ENCODE measurements at places on chromosomes 16 and 17. TPM values are rescaled to one million over a fixed set of nuclear protein-coding genes. Genes with fewer than 3 reads are reported as not detected.

CDH15 gene
- 0.14 TPM for polyA plus RNA-seq

RNF112 gene
- 1.5 TPM for polyA plus RNA-seq

ADAD2 gene
- not detected for polyA plus RNA-seq

ADORA2B gene
- polyA plus RNA-seq = 3.1 TPM

C17orf107 gene
- 0.67 TPM for polyA plus RNA-seq

CES1 gene
- polyA plus RNA-seq = 15.0 TPM

SARM1 gene
- polyA plus RNA-seq = 10.8 TPM

DUSP3 gene
- 54.0 TPM for polyA plus RNA-seq

FASN gene
- 36.8 TPM for polyA plus RNA-seq

FAM171A2 gene
- 1.4 TPM for polyA plus RNA-seq

KRT20 gene
- polyA plus RNA-seq = not detected

CCL2 gene
- polyA plus RNA-seq = 170 TPM

NR1D1 gene
- 3.3 TPM for polyA plus RNA-seq

LITAFD gene
- polyA plus RNA-seq = not detected

FBXO39 gene
- polyA plus RNA-seq = 0.25 TPM

TNS4 gene
- polyA plus RNA-seq = 0.05 TPM

C16orf74 gene
- polyA plus RNA-seq = 4.6 TPM

HS3ST3B1 gene
- 3.4 TPM for polyA plus RNA-seq

CDR2L gene
- polyA plus RNA-seq = 9.7 TPM

TAF1C gene
- 15.9 TPM for polyA plus RNA-seq

CLUH gene
- polyA plus RNA-seq = 19.2 TPM

EME1 gene
- 2.7 TPM for polyA plus RNA-seq

HAGH gene
- polyA plus RNA-seq = 18.4 TPM

SCNN1B gene
- polyA plus RNA-seq = not detected

MRPL28 gene
- polyA plus RNA-seq = 133 TPM

STH gene
- polyA plus RNA-seq = not detected

FBXW10B gene
- polyA plus RNA-seq = 0.11 TPM

C16orf54 gene
- not detected for polyA plus RNA-seq

CD300LF gene
- not detected for polyA plus RNA-seq

PIP4K2B gene
- 30.6 TPM for polyA plus RNA-seq

SLC13A2 gene
- polyA plus RNA-seq = not detected

KDM8 gene
- 2.9 TPM for polyA plus RNA-seq

ATF7IP2 gene
- polyA plus RNA-seq = 0.89 TPM

NECAB2 gene
- polyA plus RNA-seq = 0.03 TPM

PMFBP1 gene
- 0.16 TPM for polyA plus RNA-seq

ZNF597 gene
- polyA plus RNA-seq = 1.6 TPM

NTN1 gene
- polyA plus RNA-seq = 0.15 TPM

ORC6 gene
- polyA plus RNA-seq = 9.5 TPM

ASIC2 gene
- polyA plus RNA-seq = 0.16 TPM

HEATR9 gene
- not detected for polyA plus RNA-seq

KCNAB3 gene
- 1.3 TPM for polyA plus RNA-seq

C17orf78 gene
- polyA plus RNA-seq = not detected

TMEM132E gene
- not detected for polyA plus RNA-seq

OR2C1 gene
- polyA plus RNA-seq = 0.09 TPM

GCGR gene
- not detected for polyA plus RNA-seq

TBC1D3 gene
- polyA plus RNA-seq = not detected

USP6 gene
- 0.01 TPM for polyA plus RNA-seq

PRSS33 gene
- polyA plus RNA-seq = not detected

ST6GALNAC1 gene
- polyA plus RNA-seq = not detected

C16orf89 gene
- 1.3 TPM for polyA plus RNA-seq

ZNF598 gene
- 18.7 TPM for polyA plus RNA-seq
